NCI-H2029 treated with DMSO at 0.1 percent for 48 hours (cell line): ENCODE measurements at places on chromosomes 5 and 9.

GRCh38 chr9:135664266-135664665 lies 1.2 kb downstream of the LCN9 start:
- DNase-seq: no peak

DNA sequence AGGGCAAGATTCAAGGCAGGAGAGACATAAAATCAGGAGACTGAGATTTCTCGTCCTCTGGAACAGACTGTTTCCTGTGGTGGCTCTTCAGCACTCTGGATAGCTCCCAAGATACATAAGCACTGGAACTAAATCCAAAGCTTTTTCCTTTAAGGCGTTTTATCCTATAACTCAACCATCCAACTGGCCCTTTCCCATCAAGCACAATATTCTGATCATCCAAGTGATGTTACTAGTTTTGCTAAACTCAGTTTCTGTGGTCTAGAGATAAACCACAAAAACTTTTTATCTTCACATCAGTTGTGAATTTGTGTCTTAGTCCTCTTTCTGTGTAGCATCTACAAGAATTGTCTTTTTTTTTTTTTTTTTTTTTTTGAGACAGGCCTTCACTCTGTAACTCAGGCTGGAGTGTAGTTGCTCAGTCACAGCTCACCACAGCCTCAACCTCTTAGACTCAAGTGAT lies 299.4 kb downstream of the COX7C start:
- no peak for DNase-seq

DNA sequence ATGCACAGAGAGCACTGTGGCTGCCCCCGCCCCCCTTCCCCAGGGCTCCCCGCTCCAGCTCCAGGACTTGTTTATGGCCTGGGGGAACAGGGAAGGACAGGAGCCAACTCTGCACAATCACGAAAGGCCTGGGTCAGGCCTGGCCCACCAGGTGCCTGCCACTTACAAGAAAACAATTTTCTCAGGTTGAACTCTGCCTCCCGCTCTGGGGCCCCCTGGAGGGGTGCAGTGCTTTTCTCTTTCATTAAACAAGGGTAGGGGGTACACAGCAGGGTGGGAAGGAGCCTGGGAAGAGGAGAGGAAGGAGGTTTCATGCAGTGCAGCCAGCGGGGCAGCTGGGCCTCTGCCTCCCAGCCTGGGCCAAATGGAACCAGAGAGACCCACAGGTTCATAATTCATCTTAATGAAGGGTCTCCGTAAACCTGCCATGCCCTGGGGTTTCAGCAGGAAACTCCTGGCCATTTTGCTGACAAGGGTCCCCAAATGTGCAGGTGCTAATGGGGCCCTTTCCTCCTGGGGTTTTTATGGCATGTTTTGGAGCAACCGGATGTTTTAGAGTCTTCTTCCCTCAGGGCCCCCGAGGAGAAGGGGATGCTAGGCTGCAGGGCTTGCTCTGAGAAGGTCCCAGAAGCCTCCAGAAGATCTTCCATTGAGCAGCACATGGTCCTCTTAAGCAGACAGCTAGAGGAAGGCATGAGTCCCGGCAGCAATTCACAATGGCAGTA lies 219.8 kb downstream of the SLIT3 start:
- no peak for DNase-seq

DNA sequence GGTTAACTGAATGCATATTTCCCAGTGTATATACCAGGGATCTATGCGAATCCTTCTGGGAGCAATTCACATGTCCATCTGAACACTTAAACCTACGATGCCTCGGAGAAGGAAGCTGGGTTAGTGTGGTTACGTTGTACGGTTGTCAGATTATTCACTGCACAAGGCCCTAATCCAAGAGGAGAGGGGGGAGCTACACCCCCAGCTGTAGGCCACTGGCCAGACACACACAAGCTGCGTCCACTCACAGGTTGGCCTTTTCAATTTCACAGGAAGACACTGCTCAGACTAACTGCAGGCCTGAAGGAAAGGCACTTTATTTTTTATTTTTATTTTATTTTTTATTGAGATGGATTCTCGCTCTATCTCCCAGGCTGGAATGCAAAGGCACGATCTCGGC lies 184.5 kb upstream of the GNA14 start:
- DNase-seq: no peak

GRCh38 chr9:132160802-132161742 lies 786 bp upstream of the NTNG2 start:
- no peak for DNase-seq

- DNase-seq: no peak
Measured at GRCh38 chr9:87112656-87113055, 165.3 kb upstream of the GAS1 start.

DNA sequence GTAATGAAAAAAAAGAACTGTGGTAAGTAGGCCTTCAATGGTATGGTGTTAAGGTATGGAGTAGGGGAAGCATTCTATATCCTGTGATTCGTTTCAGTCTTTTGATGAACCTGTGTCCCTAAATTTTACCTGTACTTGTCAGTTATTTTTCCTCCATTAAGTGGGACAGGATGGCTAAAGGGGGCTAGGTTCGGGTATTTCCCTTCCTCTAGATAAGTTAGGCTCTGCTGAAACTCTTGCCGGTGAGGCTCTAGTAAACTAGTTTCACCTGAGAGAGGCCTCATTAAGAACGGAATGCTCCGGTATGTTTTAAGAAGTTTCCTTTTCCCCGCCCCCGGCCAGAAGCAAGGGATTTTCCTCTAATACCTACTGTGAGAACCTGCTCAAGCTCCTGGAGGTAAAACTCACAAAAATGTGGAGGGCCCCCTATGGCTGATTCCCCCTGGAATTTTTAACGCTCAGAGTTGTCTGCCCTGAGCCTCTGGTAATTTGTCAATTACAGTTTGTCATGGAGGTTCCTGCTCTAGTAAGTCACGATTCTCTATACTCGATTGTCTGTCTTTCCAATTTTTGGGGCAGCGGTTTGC lies 87.7 kb downstream of the MACIR start:
- no peak for DNase-seq

GRCh38 chr9:108039493-108039892 lies 549.9 kb upstream of the KLF4 start:
- DNase-seq: no peak

DNA sequence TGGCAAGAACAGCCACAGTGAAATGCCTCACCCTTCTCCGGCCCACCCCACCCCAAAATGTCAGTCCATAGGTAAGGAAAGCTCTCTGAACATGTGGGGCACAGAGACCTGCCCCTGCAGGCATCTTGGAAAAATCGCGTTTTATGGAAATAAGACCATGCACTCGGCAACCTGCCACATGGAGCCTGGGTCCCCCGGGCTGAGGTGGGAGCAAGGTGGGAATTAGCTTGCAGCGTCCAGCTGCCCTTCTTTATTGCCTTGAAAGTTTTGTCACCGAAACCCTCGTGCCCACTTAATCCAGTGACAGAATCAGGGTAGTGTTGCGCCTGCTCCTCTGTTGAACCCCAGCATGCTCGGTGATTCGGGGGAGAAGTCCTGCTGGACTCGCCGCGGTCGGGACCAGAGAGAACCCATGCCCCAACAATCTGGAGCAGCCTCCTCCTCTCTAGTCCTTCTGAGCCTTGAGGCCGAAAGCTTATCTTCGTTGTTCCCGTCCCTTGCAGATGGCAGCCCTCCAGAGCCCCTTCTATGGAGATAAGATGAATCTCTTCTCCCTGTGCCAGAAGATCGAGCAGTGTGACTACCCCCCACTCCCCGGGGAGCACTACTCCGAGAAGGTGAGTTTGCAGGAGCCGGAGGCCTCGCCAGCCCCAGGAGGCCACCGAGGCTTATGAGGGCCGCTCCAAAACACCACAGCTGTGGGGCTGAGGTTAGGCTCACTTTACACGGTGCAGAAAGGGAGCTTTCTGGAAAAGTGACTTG lies 67.9 kb downstream of the PSMB7 start:
- no peak for DNase-seq

GRCh38 chr5:133967698-133968203 lies 674 bp downstream of the C5orf15 start:
- DNase-seq: no peak

GRCh38 chr9:69585571-69585970 lies 86.6 kb downstream of the APBA1 start:
- no peak for DNase-seq

GRCh38 chr9:111715471-111715870 lies 54.1 kb downstream of the GNG10 start:
- DNase-seq: no peak

GRCh38 chr9:108663422-108663821 lies 192.4 kb downstream of the ACTL7B start:
- DNase-seq: no peak

- DNase-seq: no peak
Measured at GRCh38 chr5:178995341-178995690, 196 bp upstream of the GRM6 start.
